Naive B cell (primary cell): ENCODE measurements at places on chromosomes 6 and 20. TPM values are rescaled to one million over a fixed set of nuclear protein-coding genes. Genes with fewer than 3 reads are reported as not detected.

DNA sequence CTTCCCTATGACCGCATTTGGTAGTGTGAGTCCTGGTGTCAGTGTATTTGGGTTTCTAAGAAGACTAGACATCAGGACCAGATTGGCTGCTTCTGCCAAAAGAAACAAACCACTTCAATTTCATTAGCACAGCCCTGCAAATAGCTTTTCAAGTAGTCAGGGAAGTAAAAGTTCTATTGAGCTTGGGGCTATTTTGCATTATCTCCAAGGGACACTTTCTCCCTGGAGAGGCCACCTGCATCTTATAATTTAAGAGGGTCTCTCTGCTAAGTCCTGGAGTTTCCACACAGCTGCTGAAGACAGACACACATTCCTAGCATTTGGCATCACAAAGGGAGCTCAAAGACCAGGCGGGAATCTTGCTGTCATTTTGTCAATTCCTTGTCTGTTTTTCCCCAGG lies 141.2 kb downstream of the BMP2 start:
- DNase-seq = no peak
- no peaks in the 10 kb centered on the region for H3K4me1 ChIP-seq
- H3K27me3 ChIP-seq = no peaks in the 10 kb centered on the region
- no peak overlapping the region for H3K27ac ChIP-seq
- H3K36me3 ChIP-seq = no peaks in the 10 kb centered on the region

Gene CTAGE9
- not detected for polyA plus RNA-seq

DNA sequence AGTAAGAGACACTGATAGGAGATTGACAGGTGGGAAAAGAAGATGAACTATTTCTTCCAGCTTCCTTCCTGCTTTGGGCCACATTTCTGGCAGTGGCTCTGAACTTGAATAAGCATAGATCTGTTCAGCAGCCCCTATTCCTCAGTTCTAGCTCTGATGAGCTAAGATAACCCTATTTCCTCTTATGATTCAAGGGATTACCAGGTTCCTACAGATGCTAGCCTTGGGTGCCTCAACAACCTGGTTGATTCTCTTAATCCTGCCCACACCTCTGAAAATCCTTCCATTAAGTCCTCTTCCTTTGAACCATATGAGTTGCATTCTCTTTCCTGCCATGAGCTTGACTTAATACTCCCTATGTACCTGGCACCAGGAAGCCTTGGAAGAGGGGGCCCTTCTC lies 49.8 kb upstream of the MOCS1 start:
- no peak overlapping the region for H3K4me3 ChIP-seq
- no peaks in the 10 kb centered on the region for H3K36me3 ChIP-seq
- H3K4me1 ChIP-seq = no peaks in the 10 kb centered on the region

DNA sequence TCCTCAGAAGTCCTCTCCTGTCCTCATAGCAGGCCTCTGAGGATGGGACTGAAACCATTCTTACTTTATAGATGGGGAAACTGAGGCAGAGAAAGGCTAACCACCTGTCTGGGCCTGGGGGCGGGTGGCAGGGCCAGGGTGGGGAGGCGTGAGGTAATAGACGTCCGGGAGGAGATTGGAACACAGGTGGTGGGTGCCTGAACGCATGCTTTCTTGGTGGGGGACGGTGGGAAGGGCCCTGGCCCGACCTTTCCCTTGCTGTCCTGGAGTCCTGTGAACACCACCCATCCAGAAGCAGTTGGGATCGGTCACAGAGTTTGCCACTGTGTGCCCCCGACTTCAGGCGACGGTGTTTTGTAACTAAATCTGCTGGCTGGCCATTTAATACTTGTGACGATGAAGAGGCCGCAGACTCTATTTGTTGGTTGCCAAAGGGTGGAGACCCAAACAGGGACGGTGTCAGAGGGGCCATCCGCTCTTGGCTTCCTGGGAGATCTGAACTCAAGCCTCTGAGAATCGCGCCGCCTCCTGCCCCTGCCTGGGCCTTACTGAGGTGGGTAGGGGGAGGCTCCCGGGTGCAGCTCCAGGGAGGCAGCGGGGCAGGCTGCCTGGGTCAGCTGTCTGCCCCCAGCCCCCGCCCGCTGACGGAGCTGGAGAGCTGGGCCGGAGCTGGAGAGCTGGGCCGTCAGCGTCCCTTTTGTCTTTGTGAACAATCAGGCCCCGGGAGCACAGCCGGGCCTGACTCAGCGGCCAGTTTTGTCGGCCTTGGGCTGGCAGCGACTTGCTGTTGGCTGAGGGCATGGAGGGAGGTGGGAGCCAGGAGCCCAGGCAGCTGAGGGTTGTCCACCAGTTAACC lies 4.1 kb downstream of the RBM38 start:
- peak; percentile 25 for DNase-seq
- H3K4me1 ChIP-seq = peaks cover 77% of the 10 kb centered on the region
- H3K27me3 ChIP-seq = no peaks in the 10 kb centered on the region
- H3K36me3 ChIP-seq = peaks cover 7% of the 10 kb centered on the region

- H3K27me3 ChIP-seq = peaks cover 7% of the 10 kb centered on the region
- H3K36me3 ChIP-seq = no peaks in the 10 kb centered on the region
- H3K27ac ChIP-seq = no peak overlapping the region
- DNase-seq = no peak
- no peak overlapping the region for H3K4me3 ChIP-seq
- no peaks in the 10 kb centered on the region for H3K4me1 ChIP-seq
Measured at GRCh38 chr6:83462524-83462923, 31.7 kb upstream of the ME1 start.

GRCh38 chr6:148565930-148566663 lies 180.7 kb upstream of the UST start:
- H3K4me3 ChIP-seq = no peak overlapping the region
- no peaks in the 10 kb centered on the region for H3K4me1 ChIP-seq
